ENCODE measurements at places on chromosomes 2 and 18. TPM values are rescaled to one million over a fixed set of nuclear protein-coding genes. Genes with fewer than 3 reads are reported as not detected.

SOX11 gene
- total RNA-seq = not detected

KYNU gene
- total RNA-seq = not detected

SCYGR7 gene
- total RNA-seq = not detected

AQP12B gene
- total RNA-seq = not detected

CSRNP3 gene
- total RNA-seq = not detected

PLCD4 gene
- total RNA-seq = 0.30 TPM

RFTN2 gene
- total RNA-seq = not detected

RNU2-63P gene
- 48.9 TPM for total RNA-seq

SLC30A3 gene
- 0.47 TPM for total RNA-seq

PAX8 gene
- 1.6 TPM for total RNA-seq

ARHGAP15 gene
- 101 TPM for total RNA-seq

SLC9A4 gene
- 0.05 TPM for total RNA-seq

CHRND gene
- total RNA-seq = not detected

BOLL gene
- total RNA-seq = not detected

MPP4 gene
- total RNA-seq = not detected

MALL gene
- not detected for total RNA-seq

GTF2A1L gene
- not detected for total RNA-seq

CNDP1 gene
- not detected for total RNA-seq

LRATD1 gene
- total RNA-seq = not detected

SERPINB13 gene
- not detected for total RNA-seq

FTCDNL1 gene
- total RNA-seq = 2.8 TPM

STEAP3 gene
- total RNA-seq = 0.15 TPM

SERPINB7 gene
- total RNA-seq = not detected

PRSS56 gene
- total RNA-seq = not detected

UGT1A5 gene
- total RNA-seq = not detected

POTEF gene
- total RNA-seq = not detected

SLC14A1 gene
- total RNA-seq = 6.8 TPM

SFTPB gene
- total RNA-seq = not detected

Data from activated CD8-positive, alpha-beta memory T cell treated with anti-CD3 and anti-CD28 coated beads, Interleukin-2, amount 10 ng/mL, durations not matched to agents 7 days and 5 days (primary cell).